ENCODE measurements at places on chromosomes 1 and 21.

GRCh38 chr1:11535761-11536572, 57.0 kb downstream of the DISP3 start:
- no peak for DNase-seq

DNA sequence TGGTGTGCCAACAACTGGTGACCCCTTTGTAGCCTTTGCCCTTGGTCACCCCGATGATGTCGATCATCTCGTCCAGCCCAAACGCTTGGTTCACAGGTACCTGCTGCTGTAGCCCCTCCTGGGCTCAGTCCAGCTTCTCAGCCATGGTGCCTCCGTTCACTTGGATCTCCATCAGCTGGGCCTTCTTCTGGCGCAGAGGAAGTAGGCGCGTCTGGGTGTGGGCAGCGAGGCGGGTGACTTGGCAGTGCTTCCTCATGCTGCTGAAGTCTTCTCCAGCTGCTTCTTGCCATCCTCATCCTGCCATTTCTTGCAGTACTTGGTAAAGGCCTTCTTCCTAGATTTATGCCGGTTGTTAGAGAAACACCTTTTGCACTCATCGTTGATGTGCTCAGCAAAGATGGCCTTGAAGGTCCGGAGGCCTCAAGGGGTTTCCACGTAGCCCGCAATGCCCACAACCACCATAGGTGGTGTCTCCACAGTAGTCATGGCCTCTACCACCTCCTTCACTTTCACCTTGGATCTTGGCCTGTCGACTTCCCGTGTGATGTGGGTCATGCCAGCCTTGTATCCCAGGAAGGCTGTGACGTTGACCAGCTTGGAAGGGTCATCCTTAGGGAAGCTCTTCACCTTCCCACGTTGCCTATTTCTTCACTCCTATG, 13.0 kb downstream of the DOP1B start:
- no peak for DNase-seq

GRCh38 chr1:64769971-64770370, 25.1 kb downstream of the RAVER2 start:
- DNase-seq = no peak

- DNase-seq = no peak
These were observed 4.1 kb downstream of the RBM15 start for GRCh38 chr1:110343249-110343648.

GRCh38 chr1:165441166-165441880, 3.6 kb downstream of the RXRG start:
- DNase-seq = no peak

GRCh38 chr1:170620164-170620563, 43.8 kb upstream of the PRRX1 start:
- no peak for DNase-seq

GRCh38 chr1:23428136-23428905, 3.8 kb upstream of the TCEA3 start:
- DNase-seq = no peak

- DNase-seq = no peak
These were observed 71.5 kb downstream of the SIK1 start for GRCh38 chr21:43355266-43355924.

- no peak for DNase-seq
These were observed 78.8 kb upstream of the RBM34 start for GRCh38 chr1:235239851-235240250.

DNA sequence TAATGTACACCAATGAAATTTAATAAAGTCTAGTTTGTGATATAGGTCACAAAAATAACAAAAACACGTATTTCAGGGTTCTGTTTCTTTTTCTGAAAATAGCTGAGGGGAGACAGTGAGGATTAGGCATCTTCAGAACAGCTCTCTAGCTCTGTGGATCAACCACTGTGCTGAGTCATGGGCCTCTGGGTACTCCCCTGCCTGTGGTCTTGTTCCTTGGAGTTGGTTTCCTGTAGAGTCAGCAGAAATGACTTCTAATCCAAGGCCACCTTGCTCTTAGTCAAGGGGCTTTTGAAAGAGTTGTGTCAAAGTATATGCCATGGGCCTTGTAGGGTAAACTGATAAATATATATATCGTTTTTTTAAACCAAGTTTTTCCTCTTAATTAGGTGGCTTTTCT, 141.8 kb upstream of the ZRANB2 start:
- DNase-seq = no peak

DNA sequence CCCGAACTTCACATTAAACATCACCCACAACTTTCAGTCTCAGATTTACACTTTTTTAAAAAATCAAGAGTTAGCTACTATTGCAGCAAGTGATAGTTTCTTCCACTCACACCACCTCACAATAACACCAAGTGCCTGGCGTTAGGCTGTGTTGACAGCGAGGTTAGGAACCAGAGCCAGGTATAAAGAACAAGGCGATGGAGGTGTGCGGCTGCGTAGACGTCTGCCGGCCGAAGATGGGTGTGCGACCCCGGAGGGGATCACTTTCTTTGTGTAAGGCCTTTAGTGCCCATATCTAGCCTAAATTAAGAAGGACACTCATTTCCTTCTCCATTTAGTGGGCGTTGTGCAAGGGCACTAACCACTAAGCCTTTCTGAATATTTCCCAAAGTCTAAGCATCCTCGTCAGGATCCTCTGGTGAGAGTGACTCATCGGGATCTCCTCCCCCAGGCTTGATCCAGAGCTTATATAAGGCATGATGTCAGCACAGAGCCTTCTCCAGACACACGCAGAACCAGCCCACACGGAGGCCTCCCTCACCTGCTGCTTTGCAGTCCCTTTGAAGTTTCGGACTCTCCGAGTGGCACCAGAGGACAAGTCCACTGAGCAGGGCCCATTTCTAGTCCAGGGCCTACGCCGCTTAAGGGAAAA, 11.8 kb downstream of the NHLH2 start:
- no peak for DNase-seq

DNA sequence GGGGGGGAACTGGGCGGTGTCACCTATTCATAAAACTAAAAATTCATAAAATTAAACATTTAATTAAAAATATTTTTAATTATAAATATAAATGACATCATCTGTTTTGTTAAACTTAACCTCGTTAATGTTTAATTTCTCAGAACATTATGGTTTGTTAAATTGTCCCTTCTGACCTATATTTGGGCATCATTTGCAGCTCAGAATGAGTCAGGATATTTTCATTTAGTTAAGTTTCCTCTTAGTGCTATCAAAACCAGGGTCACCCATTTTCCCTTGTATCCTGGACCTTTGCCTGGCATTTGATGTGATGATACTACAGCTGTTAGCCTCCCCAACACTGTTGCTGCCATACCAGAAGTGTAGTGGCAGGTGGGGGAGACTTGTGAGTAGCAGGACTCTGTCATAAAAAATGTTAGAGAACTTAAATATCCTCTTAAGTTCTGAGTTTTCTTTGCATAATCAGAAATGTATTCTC, 30.3 kb downstream of the TSNAX start:
- no peak for DNase-seq

GRCh38 chr21:37367336-37367702, 746 bp downstream of the DYRK1A start:
- DNase-seq = peak; percentile 12

DNA sequence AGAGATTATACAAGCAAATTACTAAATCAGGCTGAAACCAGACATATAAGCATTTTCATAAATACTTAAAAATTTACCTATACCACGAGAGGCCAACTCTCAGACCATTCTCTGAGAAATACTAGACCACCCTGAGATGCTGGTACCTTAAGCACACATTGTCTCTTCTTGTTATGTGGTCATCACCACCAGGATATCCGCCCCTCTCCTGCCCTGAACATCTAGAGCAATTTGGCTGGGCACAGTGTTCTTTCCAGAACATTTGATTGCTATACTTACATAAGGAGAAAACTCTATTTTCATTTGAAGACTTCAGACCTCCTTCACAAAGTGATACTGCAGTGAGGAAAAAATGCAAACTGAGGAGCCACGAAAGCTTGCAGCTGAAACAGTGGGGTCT, 36.2 kb upstream of the DUSP10 start:
- DNase-seq = no peak

Data from stimulated activated CD4-positive, alpha-beta T cell treated with anti-CD3 and anti-CD28 coated beads, Interleukin-2, amount 100 ng/mL, for 4 hours (primary cell).